ENCODE measurements at places on chromosomes 7 and 10.
A peak's percentile ranks its signal among the peaks of the same experiment; 100 is the strongest.

GRCh38 chr7:129053938-129054437, 923 bp downstream of the TNPO3 start:
- DNase-seq, result peak; percentile 57

- DNase-seq, result no peak
Observed at GRCh38 chr10:78772486-78772885, 296.3 kb upstream of the ZMIZ1 start.

DNA sequence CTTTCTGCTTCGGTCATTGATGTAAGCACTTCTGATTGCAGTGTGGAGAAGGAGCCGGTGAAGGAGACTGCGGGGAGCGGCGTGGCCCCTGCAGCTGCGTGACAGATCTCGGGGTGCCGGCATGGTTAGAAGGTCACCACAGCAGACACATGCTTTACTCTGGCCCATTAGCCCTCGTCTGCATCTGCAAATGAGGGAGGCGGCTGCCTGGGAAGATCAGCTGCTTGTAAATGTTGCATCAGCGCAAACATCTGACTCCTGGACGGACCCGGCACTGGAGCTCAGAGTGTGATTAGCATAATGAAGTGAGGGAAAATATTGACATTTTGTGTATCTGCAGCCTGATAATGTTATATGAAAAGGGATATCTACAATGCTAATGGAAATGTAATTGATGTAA, 30.5 kb upstream of the MNX1 start:
- DNase-seq, result no peak

GRCh38 chr10:10010397-10010796, 1007.3 kb upstream of the CELF2 start:
- no peak for DNase-seq

DNA sequence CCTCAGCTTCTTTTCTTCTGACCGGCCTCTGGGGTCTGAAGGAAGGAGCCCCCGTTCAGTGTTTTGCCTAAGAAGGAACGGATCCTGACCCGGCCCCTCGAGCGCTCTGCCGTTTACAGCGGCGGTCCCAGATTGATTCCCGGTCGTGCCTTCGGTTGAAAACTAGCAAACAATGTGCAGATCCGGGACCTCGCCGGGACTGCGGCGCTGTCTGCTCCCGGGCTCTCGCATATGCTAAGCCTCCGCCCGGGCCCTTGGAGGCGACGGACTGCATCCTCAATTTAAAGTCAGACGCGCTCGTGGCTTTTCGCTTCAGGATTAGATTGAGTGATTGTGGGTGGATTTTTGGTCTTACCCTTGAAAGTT, 559 bp downstream of the DBF4 start:
- DNase-seq, result peak; percentile 82

- peak; percentile 62 for DNase-seq
Observed at GRCh38 chr7:147245274-147245673, 1128.7 kb downstream of the CNTNAP2 start.

GRCh38 chr10:12235116-12235694, 39.2 kb downstream of the CDC123 start:
- no peak for DNase-seq

- DNase-seq, result peak; percentile 92
Observed at GRCh38 chr10:30529373-30529998, 95.5 kb downstream of the MAP3K8 start.

- no peak for DNase-seq
Observed at GRCh38 chr7:148997497-148997896, 30.8 kb downstream of the PDIA4 start.

DNA sequence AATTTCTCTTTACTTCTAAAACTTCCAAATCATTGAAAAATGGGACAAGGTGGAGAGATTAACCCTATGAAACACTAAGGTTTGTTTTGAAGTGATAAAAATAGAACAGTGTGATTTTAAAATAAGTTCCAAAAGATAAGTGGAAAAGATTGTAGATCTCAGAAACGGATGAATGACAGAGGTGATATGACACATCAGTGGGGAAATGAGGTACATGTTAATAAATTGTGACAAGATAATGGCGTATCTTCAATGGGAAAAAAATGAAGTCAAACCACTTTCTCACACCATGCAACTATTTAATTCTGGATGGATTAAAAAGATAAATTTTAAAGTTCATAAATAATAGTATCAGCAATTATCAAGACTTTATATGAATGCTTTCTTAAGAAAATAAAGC, 159.7 kb upstream of the VWC2 start:
- no peak for DNase-seq

GRCh38 chr10:104601166-104601565, 39.9 kb upstream of the SORCS3 start:
- DNase-seq, result no peak

- DNase-seq, result no peak
Observed at GRCh38 chr10:17984056-17984455, 32.3 kb downstream of the SLC39A12 start.

DNA sequence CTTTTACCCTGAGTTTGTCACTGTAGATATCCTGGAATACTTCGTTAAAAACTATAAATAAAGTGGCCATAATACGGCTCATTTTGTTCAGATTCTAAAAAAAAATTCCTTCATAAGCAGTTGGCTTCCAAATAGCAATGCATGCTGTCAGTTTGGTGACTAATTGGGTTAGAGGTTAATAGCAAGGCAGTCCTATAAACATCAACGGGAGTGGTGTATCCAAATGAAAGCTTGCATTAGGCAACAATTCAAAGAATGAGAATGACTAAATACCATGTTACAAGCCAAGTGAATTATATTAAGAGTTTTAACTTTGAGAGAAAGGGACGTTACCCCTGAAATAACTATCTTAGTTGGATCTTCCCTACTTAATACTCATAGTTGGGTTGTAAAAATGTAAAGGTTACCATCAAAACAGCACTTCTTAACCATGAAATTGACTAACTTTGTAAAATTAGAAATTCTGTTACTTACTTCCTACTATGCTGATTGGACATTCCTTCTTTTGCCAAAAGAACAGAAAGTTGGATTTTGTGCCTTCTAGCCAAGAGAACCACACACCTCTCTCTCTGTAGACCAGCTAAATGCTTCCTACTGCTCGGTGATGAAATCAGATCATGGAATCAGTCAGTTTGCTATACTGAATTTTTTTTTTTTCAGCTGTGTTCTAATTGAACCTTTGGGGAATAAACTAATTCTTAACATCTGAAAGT, 98.0 kb downstream of the KAT6B start:
- DNase-seq, result peak; percentile 65

DNA sequence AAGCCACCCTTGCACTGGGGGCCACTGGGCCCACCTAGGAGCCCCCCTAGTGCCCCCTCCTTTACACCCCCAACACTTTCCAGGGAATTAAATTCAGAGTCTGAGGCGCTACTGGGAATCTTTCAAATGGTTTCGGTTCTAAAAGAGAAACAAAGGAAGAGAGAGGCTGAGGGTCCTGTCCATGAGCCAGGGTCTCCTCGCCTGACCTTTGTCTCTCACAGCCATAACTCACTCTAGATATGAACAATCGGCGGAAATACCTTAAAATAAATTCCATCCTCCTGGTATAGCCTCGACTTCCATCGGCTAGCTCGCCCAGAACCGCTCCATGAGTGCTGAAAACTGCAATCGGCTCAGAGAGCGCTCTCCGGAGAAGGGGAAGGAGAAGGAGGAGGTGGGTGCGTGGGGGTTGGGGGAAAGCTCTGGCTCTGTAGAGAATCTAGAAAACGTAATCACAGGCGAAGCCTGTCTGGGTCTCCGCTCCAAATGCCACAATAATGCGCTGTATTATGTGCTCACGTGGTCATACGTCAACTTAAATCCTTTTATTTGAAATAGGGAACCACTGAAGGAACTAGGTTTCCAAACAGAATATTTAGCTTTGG, 12.6 kb downstream of the HOXA4 start:
- no peak for DNase-seq

DNA sequence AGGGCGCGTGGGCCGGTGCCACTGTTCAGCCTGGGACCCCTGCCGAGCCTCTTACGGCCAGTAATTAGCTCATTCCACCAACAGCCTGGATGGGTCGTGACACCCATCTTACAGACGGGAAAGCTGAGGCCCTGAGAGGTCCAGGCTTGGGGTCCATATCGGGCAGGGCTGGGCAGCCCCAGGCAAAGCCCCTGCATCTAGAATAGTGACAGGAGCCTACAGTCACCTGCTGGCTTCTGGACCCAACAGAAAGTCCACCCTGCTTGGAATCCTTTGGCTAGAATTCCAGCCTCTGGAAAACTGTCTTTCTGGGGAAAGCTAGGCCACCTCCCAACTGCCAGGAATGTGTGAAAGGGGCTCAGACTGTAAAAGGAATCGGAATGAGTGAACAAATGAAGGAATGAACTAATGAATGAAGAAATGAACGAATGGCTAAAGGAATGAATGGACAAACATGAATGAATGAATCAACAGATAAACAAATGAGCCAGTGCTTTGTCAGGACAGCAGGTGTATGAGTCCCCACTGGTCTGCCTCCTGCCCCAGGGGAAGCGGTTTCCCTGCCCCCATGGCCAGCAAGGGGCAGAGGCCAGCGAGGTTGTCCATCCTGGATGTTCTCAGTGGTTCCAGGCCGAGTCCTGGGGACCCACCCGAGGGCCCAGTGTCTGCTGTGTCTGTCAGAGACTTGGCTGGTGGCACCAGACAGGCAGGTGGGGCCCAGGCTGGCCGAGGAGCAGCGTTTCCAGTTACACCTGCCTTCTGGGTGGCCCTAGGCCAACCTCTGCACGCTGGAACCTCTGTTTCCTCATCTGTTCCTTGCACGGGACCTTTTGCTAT, 24.1 kb upstream of the PDGFA start:
- DNase-seq, result no peak

DNA sequence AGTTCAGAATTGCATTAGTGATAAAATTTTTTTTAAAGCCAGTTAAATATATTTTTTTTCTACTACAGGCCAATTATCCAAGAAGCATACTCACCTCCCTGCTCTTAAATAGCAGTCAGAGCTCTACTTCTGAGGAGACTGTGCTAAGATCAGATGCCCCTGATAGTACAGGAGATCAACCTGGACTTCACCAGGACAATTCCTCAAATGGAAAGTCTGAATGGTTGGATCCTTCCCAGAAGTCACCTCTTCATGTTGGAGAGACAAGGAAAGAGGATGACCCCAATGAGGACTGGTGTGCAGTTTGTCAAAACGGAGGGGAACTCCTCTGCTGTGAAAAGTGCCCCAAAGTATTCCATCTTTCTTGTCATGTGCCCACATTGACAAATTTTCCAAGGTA, 119.1 kb downstream of the TRIM24 start:
- no peak for DNase-seq

DNA sequence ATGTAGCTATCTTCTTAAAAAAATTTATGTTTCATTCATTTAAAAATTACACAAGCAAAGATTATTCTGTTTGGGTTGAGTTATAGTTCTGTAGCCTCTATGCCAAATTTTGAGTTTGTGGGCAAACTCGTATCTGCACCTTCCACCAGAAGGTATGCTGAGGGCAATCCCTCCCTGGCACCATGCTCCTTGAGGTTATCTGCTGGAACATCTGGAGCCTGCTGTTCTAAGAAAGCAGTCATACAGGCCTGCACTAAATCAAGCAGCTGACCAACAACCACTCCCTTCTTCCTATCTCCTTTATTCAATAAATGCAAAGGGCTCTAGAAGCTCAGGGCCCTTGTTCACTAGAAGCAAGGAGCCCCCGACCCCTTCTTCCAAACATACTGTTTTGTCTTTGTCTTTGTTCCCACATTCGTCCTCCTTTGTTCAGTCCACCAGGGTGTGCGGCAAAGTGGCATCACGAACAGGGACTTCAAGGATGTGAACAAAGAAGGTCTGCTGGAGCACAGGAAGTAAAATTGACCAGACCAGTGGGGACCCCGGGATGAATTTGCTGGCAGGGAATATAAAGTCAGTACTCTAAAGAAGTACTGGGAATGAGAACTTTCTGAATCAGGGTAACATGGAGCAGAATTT, 36.4 kb downstream of the OR13A1 start:
- DNase-seq, result no peak

DNA sequence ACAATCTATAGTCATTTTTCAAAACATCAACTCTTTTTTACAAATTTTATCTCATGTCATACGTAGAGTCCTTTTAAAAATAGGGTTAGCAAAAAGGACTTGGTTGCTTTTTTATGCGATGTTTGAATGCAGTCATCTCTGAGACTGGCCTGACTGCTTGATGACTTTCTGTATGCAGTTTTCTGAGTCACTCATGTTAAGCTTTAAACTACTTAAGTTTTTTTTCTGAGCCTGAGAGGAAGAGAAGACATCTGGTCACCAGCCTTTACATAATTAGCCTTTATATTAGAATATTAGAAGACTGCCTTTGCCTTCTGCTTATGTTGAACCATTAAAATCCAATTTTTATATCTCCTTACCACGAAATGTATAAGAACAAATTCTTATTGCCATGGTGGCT, 834.4 kb upstream of the MBL2 start:
- DNase-seq, result no peak

DNA sequence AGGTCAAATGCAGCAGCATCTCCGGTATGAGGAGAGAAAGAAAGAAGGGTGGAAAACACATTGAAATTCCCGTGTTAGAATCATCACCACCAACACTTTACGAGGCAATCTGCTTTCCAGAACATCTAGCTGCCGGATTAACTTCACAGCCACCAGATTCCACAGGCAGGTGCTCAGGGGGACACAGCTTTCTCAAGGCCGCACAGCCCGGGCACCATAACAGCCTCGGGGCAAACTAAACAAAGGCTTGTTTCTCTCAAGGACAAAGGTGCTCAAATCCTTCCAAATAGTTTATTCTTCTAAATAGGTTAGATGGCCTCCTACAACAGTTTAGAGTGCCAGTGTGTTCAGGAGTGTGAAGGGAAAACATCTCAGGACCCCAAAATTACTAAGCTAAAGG, 156.3 kb downstream of the DIP2C start:
- no peak for DNase-seq

DNA sequence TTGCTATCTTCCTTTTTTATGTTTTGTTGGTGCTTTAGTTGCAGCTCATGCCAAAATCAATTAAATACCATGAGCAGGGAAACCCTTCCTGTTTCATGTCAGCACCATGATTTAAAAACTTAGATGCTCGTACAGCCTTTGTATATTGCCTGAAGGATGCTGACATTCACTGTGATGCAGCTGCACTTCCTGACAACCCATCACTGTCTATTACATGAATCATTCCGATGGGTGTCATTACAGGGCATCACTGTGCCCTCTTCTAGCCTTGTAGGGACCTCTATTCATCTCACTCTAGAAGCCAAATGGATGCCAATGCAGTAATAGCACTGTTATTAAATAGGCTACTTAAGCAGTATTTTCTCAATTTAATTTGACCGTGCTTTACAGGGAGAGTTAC, 18.3 kb upstream of the ITGB1 start:
- DNase-seq, result no peak

GRCh38 chr10:80416479-80417098, 8.2 kb downstream of the PRXL2A start:
- DNase-seq, result no peak

GRCh38 chr10:132004052-132004451, 22.3 kb upstream of the BNIP3 start:
- no peak for DNase-seq

- DNase-seq, result no peak
Observed at GRCh38 chr10:43939939-43940820, 291.5 kb upstream of the ZNF32 start.

- DNase-seq, result no peak
Observed at GRCh38 chr10:129471447-129472175, 4.6 kb downstream of the MGMT start.
